ENCODE measurements at places on chromosomes 16 and 17.
A peak's percentile ranks its signal among the peaks of the same experiment; 100 is the strongest.

GRCh38 chr16:88978608-88979346 lies 1.8 kb upstream of the CBFA2T3 start:
- no peak for DNase-seq

- no peak for DNase-seq
Measured at GRCh38 chr16:67723151-67723910, 4.2 kb upstream of the GFOD2 start.

GRCh38 chr16:30485818-30486436 lies 13.4 kb downstream of the ITGAL start:
- DNase-seq = no peak

DNA sequence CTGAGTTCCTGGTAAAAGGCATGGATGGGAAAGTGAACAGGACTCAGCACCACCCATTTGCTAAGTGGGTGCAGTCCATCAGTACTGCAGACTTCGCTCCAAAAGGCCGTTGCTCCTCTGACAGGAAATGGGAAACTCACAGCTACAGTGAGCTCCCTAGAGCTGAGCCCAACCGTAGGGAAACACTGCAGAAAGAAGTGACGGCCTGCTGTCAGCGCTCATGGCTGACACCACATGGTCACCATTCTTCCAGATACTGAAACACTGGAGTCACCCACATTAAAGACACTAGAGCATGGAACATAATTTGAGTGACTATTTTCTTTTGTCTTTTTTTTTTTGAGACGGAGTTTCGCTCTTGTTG lies 31.9 kb downstream of the UBE2O start:
- no peak for DNase-seq

DNA sequence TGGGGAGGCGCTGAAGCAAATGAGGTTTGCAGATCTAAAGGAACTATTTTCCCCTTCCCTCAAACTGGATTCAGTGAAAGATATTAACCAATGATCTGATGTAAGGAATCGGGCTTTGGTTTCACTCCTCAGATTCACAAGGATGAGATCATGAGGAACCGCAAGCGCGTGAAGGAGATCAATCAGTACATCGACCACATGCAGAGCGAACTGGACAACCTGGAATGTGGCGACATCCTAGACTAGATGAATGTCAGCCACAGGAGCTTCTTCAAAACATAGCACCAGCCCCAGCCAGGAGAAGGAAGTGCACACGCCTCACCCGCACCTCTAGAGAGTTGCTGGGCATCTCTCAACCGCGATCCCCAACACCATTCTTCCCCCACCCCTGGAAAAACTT lies 22.5 kb downstream of the ATPAF2 start:
- no peak for DNase-seq

- no peak for DNase-seq
Measured at GRCh38 chr16:66176111-66176510, 190.4 kb upstream of the CDH5 start.

DNA sequence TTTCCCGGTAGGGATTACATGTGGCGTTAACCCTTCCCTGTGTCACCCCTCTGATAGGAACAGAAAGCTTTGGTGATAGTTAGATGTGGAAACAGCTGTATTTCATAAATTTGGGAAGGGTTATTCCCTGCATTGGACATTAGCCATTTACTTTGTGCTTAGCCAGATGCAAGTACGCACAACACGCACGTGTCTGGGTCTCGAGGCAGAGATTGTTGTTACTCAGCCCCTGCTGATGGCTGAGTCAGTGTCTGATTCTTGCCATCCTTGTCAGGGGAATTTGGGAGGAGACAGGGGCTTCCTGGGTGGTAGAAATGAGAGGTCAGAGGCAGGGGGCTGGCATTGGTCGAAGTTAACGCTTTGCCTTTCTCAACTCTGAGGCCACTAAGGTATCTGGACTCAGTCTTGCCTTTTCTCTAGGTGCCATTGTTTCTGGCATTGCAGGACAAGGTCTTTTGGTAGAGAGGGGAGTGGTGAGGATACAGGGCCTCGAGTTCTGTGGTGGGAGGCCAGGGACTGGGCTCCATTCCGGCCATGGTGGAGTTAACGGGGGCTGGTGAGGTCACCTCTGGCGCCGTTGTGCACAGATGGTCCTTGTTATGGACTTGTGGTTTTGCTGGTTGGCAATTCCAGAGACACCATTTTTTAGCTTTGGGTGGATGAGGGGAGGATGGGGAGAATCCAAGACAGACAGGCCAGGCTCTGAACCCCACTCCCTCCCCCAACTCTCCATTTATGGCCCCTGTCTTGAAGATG lies 8.2 kb downstream of the MMP2 start:
- DNase-seq = no peak

DNA sequence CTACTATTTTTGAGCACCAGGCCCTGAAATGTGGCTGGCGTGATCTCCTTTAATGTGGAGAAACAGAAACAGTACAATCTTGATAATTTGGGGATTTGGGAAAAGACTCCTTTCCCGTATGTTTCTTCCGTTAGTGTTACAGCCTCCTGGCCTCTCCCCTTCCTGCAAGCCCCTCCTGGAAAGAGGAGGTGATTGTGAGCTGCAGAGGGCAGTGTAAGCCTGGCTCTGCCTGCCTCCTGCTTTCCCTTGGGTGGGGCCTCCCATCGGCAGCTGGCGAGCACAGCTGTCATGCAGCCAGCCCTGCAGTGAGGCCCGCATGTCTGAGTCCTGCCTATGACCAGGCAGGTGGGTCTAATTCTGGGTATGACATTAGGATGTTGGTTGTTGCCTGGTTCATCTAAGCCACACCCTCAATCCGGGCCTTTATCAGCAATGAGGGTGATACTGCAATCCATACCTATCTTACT lies 48.7 kb upstream of the WSB1 start:
- DNase-seq = peak; percentile 36

- no peak for DNase-seq
Measured at GRCh38 chr16:31414706-31415105, 13.5 kb downstream of the COX6A2 start.

GRCh38 chr17:63533433-63534077 lies 10.4 kb downstream of the KCNH6 start:
- no peak for DNase-seq

- DNase-seq = no peak
Measured at GRCh38 chr17:73157521-73157890, 7.3 kb upstream of the SSTR2 start.

DNA sequence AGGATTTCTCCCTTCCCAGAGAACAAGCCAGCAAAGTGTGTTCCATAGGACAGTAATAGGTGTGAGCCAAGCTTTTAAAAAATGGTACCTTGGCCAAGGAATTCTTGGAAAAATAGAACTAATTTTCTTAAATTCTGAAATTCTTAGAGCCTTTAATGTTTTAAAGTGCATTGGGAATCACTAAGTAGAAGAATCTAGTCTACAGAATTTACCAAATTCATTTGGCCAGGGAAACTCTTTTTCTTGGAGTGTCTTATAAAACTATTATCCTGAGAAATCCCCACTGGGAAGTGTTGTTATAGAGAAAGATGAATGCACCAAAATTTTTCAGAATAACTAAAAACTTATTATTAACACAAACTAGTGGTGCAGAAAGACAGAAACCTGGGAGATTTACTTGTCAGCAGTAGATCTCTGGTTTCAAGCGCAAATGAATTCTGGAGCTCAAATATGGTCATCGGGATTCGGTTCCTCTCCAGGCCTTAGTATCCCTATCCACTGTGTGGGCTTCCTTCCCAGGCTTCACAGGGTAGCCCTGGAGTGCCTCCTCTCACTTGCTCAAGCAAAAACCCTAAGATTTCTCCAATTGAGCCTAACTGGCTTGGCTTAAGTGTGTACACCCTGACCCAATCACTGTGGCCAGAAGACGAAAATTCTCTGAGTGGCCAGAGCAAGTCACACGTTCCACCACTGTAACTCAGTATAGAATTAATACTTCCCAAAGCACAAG lies 217.8 kb downstream of the CHD9NB start:
- DNase-seq = no peak

- DNase-seq = no peak
Measured at GRCh38 chr17:77101521-77102410, 39.0 kb upstream of the SEC14L1 start.

- DNase-seq = no peak
Measured at GRCh38 chr17:67241719-67242341, 3.2 kb downstream of the HELZ start.

- DNase-seq = no peak
Measured at GRCh38 chr17:48137656-48138055, 30.1 kb downstream of the SNX11 start.

DNA sequence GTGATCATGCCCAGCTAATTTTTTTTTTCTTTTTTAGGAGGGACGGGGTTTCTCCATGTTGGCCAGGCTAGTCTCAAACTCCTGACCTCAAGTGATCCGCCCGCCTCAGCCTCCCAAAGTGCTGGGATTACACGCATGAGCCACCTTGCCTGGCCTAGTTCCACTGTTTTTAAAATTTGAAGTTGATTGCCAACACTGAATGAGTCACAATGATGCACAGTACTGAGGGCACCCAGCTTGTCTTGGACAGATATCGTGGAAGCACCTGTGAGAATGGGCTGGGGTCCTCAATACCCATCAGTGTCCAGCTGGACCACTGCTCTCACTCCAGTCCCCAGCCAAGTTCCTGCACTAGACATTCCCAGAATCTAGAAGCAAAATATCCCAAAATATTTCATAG lies 2.5 kb downstream of the KNOP1 start:
- DNase-seq = no peak

- no peak for DNase-seq
Measured at GRCh38 chr17:56919717-56920116, 5.9 kb upstream of the TRIM25 start.

DNA sequence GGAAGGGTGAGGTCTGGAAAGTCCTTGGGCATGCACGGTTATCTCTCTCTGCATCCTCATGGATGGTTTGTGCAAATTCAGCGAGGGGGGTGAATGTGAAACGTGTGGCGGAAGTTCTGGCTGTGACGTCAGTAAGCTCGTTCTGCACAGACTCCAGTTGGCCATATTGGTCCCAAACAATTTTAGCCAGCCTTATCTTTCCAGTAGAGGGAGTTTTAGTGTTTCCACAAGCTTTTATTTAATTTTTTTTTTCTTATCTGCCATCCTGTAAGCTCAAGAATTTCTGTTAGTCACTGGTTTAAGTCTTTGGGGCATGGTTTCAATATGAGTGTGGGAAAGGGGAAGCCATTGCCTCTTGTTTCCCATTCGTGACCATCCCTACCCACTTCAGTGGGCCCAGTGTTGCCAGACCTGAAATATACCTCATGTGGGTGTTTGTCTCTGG lies 39.0 kb downstream of the HLF start:
- no peak for DNase-seq

- no peak for DNase-seq
Measured at GRCh38 chr16:3510416-3510815, 9.6 kb downstream of the CLUAP1 start.

DNA sequence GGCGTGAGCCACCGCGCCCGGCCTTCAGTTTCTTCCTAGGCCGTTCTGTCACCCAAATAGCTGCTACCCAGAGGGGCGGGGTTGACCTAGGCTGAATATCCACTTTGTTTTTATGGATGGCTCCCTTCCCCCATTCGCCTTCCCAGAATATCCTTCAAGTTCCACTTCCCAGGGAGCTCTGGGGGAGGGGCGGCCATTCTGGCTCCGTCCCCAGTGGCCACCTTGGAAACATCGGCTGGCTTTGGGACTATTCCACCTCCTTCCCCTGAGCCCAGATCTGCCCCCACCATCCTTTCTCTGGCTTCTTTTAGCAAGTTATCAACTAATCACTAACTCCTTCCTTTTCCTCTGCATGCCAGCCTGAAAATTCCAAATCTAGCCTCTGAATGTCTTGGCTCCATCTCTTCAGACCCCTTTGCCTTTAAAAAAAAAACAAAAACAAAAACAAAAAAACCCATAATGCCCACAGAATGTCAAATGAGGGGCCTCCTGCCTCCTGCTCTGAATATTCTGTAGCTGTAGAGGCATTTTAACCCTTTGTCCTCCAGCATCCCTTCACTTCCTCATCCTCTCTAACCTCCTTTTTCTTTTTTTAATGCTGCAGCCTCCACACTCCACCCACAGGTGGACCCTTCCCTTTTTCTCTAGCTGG lies 6.4 kb downstream of the ATP1B2 start:
- no peak for DNase-seq

GRCh38 chr16:89565506-89566372 lies 5.3 kb downstream of the RPL13 start:
- peak; percentile 62 for DNase-seq

- no peak for DNase-seq
Measured at GRCh38 chr16:58205276-58206036, 7.5 kb upstream of the CSNK2A2 start.

DNA sequence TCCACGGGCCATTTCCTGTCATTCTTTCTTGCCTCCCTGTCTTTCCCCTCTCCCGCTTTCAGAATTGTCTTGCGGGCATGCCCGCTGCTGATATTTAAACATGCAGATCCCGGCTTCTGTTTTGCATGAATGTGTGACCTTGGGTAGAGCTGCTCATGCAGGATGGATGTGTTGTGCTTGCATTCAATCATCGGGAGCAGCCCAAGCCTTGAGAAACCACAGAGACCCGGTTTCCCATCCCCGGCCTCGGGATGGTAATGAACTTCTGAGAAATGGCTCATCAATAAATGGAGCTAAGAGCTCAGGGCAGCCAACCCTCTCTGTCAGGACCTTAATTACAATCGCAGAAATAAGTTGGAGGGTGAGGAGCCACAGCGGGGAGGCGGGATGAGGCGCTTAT lies 303.7 kb upstream of the TNRC6C start:
- no peak for DNase-seq

GRCh38 chr16:55471448-55472097 lies 7.4 kb upstream of the MMP2 start:
- peak; percentile 12 for DNase-seq

DNA sequence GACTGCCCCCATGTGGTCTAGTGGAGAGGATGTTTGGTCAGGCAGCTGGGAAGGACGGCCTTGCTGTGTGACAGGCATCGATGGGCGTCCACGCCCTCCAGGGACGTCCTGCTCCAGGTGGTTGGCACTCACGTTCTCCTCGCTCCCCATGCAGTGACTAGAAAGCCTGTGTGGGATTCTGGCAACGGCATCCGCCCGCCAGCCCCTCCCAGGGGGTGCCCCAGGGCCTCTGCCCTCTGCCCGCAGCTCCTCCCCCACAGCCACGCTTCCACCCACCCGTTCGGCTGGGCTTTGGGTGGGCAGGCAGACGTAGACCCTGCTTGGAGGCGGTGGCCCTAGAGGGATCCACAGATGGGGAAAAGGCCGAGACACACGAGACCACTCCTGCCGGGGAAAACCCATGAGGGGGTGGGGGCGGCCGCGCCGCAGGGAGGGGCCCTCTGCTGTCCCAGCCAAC lies 4.7 kb upstream of the IL17C start:
- peak; percentile 44 for DNase-seq

DNA sequence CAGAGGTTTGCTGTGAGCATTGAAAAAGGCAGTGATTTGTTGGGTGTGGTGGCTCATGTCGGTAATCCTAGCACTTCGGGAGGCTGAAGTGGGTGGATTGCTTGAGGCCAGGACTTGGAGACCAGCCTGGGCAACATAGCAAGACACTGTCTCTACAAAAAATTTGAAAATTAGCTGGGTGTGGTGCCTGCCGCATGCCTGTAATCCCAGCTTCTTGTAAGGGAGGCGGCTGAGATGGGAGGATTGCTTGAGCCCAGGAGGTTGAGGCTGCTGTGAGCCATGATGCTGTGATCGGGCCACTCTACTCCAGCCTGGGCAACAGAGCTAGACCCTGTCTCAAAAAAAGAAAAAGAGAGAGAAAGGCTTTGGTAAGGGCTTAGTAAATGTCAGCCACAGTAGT lies 7.0 kb upstream of the NPIPB2 start:
- no peak for DNase-seq

Measured in activated T-cell treated with anti-CD3 and anti-CD28 coated beads for 48 hours (primary cell).